ENCODE measurements at places on chromosomes 11 and 22.

DNA sequence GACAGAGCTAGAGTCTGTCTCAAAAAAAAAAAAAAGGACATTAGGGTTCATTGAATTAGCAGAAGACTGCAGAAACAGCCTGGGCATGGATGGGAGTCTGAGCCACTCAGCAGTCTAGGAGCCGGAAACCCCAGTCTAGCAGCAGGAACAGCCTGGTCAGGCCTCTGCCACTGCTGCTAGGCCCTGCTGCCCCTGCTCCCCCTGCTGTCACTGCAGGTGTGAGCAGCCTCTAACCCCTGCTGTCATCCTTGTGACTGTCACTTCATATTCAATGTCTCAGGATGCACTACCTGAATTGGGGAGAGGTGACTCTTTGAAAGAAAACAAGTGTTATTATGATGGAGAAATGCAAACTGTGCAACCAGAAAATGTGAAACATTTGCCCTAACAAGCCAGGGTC is 7.0 kb upstream of the DDX17 start:
- DNase-seq = peak; percentile 71

DNA sequence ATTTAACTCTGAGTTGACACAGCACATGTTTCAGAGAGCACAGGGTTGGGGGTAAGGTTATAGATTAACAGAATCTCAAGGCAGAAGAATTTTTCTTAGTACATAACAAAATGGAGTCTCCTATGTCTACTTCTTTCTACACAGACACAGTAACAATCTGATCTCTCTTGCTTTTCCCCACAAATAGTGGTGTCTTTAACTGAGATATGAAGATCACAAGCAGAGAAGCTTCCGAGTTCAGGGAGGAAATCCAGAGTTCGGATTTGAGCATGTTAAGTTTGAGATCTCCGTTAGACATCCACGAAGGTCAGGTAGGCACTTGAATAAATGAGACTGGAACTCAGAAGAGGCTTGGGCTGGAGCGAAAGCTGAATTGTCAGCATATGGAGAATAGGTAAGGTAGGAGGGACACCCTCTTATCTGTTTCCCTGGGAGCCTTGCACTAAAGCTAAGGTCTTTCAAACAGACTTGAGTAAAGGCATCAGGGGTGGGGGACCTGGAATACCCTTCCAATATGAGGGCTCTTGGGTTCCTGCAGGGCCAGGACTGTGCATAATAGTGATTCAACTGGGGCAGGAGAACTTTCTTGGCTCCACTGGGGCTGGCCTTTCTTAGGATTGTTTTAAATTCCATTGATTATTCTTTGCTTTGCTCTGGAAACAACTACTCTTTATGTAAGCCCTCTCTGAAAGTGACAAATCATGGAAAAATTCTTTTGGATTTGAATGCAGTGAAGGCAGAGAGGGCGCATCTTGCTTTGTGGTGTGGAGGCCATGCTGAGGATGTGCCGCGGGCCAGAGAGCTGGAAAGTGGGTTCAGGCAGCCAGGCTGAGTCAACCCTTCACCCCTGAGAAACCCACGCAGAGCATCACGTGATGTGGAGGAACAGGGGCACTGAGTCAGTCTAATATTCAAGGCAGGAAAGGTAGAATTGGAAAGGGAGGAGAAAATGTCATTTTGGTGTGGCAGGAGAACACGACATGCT is 62.7 kb upstream of the AMPD3 start:
- DNase-seq = no peak

GRCh38 chr11:21561581-21561980 is 631.3 kb upstream of the ANO5 start:
- DNase-seq = no peak

DNA sequence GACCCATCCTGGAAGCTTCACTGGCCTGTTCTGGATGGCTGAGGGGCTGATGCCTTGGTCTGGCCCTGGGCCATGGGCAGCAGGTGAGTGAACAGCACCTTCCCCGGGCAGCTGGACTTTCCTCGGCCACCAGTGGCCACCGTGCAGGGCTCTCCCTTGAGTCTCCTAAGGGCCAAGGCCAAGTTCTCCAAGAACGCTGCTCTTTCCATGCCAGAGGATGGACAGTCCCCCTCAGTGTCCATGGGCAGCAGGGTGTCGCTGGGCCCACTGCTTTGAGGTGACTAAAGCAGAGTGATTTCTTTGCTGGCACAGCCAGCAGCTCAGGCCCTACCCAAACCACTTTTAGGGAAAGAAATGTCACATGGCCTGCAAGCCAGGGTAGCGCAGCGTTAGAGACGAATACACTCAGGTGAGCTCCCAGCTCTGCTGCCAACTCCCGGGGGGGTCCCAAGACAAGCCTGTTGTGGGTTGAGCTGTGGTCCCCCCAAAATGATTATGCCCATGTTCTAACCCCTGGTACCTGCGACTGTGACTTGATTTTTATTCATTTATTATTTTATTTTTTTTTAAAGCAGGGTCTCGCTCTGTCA is 3.3 kb upstream of the CARS1 start:
- no peak for DNase-seq

- no peak for DNase-seq
Observed at GRCh38 chr22:44399906-44400762, 87.4 kb upstream of the SHISAL1 start.

GRCh38 chr11:61787928-61788491 is 4.4 kb downstream of the TMEM258 start:
- peak; percentile 77 for DNase-seq
